Karpas-422 (cell line): ENCODE measurements at places on chromosomes 6 and 20. TPM values are rescaled to one million over a fixed set of nuclear protein-coding genes. Genes with fewer than 3 reads are reported as not detected.

PDE10A gene
- not detected in 2 replicates for total RNA-seq

RCAN2 gene
- total RNA-seq, result 2.3 and 4.7 TPM in 2 replicates

MUCL3 gene
- total RNA-seq, result not detected in 2 replicates

NKX2-4 gene
- not detected in 2 replicates for total RNA-seq

NCOA5 gene
- 20.4 and 32.8 TPM in 2 replicates for total RNA-seq

SIRPG gene
- total RNA-seq, result not detected in 2 replicates

SAMHD1 gene
- total RNA-seq, result 26.4 and 28.7 TPM in 2 replicates

TRIM31 gene
- total RNA-seq, result not detected in 2 replicates

PRSS35 gene
- total RNA-seq, result not detected in 2 replicates

POPDC3 gene
- total RNA-seq, result not detected in 2 replicates

OR2B2 gene
- not detected in 2 replicates for total RNA-seq

STMND1 gene
- total RNA-seq, result not detected in 2 replicates

TMEM217 gene
- total RNA-seq, result 0.22 TPM in 1 of 2 replicates, not detected in the other

OSER1 gene
- total RNA-seq, result 18.8 and 19.6 TPM in 2 replicates

KCNK16 gene
- total RNA-seq, result not detected in 2 replicates

- DNase-seq, result no peak
These were observed 10.4 kb upstream of the MMP9 start for GRCh38 chr20:45998337-45998736.

GRCh38 chr6:4610256-4610655, 165.9 kb upstream of the CDYL start:
- DNase-seq, result no peak

GRCh38 chr6:11266926-11267325, 34.5 kb upstream of the NEDD9 start:
- DNase-seq, result no peak

GRCh38 chr20:14617123-14617522, 279.7 kb upstream of the FLRT3 start:
- no peak for DNase-seq

GRCh38 chr20:51447097-51447764, 95.3 kb downstream of the NFATC2 start:
- DNase-seq, result no peak

DNA sequence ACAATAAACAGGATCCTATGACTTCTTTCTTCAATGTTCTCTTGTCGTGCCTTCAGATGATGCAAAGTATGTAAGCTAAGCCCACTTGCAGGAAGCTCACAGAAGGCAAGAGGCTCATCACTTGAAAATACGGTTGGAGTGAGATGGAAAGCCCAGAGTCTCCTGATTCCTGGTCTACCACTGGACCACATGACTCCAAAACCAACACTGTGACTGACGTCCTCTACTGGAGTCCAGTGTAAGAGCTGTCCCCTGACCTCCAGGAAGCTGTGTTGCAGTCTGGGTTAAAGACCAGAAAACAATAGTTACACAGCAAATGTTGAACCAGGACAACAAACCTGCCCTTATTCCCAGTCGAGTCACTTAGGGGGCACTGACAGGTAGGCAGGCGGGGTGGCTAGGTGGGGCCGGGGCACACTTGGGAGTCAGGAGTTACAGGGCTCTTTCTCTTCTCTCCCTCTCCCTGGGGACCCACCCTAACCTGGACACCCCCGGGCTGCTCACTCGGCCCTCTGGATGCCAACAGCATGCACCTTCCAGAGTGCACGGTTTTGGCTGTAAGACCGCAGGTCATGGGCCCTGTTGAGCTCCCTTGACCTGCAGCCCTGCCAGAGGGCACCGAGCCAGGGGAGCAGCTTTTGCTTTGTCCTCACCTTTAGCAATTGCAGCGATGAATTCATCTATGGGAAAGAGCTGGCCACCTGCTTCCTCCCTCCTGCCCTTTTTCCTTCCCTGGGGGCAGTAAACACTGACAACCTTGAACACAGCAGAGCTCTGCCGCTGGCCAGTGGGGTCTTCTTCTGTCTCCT, 7.4 kb downstream of the PCK1 start:
- DNase-seq, result no peak

DNA sequence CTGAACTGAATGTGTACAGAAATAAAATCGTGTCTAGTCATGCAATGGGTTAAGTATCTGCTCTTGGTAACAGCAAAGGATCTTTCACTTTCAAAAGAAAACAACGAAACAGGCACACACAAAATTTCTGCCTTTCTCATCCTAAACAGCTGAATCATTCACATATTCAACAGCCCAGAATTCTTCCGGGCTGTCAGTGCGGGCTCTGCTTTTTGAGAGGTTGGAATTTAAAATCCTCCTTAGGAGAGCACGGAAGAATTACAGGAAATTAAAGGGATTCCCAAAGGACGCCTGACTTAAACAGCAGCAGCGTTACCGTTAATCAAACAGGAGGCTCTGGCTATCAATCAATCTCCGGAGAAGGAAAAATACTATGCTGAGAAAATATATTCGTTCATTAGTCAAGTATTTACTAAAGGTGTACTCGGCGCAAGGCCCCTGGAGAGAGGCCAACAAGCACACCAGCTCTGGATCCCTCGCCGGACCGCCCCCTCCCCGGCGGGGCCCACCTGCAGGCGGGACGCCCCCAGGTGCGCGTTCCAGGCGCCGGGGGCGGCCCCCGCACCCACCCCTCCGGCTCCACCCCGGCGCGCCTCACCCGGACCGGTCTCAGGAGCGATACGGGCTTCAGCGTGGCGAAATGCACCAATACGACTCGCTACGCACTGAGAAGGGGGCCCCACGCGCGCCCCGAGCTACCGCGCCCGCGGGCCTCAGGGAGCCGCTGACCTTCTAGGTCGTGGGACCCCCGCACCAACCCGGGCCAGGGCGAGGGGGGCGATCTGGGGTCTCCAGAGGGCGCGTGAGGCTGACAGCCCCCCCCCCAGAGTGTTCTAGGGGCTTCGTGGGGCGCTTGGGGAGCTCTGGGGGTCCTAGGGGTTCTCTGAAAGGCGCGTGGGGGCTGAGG, 1.0 kb downstream of the NAPB start:
- DNase-seq, result peak; percentile 70

GRCh38 chr6:133313068-133313467, 71.9 kb downstream of the EYA4 start:
- no peak for DNase-seq

DNA sequence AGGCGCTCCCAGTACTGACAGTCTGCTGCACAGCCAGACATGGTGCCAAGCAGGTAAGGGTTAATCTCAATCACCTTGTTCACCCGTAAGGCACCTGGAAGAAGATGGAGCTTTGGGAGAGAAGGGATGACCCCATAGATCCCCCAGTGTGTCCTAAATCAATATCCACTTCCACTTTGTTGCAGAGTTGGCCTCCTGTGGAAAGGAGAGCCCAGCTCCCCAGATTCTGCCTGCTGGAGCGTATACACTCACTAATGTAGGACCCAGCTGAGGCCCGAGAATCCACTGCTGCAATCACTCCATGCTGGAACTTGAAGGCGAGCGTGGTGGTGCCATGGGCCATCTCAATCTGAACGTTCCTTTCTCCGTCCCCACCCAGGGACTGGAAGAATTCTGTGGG, 1.2 kb downstream of the PSMB8 start:
- no peak for DNase-seq

DNA sequence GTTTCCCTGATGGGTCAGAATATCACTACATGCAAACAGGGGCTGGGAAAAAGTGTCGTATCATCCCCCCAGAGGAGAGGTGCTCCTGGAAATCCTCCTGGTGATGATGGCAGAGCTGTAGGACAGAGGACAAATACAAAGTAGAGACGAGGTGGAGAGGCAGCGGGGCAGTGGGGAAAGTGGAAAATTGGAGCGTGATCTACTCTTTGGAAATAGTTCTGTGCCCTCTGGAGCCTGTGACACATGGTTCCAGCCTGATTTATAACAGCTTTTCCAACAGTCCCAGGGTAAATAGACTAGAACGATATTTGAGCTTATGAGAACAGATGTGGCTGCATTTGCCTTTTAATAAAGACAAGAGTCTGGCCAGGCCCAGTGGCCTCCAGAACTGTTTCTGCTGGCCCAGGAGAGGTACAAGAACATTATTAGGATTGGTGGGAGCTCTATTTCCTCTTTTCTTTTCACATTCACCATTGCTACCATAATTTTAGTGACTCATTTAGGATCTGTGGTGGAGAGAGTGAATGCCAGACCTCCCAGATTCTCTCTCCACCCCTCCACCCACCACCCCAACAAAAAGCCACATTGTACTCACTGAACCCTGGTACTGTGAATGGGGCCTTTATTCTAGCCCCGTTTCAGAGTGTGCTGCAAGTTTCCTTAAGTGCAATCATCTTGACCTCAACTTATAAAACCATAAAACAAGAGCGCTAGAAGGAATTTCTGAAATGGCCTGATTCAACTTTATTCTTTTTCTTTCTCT, 78.3 kb downstream of the BTBD3 start:
- DNase-seq, result no peak

GRCh38 chr20:3696745-3697587, 15.2 kb upstream of the ADAM33 start:
- no peak for DNase-seq

DNA sequence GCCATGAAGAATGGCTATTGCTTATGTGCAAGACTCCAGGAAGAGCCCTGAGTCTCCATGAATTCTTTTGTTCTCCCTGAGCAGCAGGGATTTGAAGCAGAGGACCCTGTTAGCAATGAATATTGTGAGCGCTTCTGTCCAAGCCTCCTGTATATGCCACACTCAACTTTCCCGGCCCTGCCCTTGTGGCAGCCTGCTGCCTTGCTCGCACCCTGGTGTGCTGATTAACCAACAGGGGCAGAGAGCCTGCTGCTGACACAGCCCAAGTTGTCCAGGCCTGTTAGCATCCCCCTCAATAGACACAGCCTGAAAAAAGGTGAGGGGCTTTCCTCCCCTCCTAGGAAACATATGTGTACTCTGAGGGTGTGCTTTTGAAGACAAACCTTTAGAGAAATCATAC, 131.4 kb downstream of the BMP2 start:
- DNase-seq, result no peak

- DNase-seq, result no peak
These were observed 32.9 kb downstream of the FRK start for GRCh38 chr6:116027801-116028200.

- DNase-seq, result peak; percentile 82
These were observed 81.1 kb downstream of the CD40 start for GRCh38 chr20:46199198-46199597.

DNA sequence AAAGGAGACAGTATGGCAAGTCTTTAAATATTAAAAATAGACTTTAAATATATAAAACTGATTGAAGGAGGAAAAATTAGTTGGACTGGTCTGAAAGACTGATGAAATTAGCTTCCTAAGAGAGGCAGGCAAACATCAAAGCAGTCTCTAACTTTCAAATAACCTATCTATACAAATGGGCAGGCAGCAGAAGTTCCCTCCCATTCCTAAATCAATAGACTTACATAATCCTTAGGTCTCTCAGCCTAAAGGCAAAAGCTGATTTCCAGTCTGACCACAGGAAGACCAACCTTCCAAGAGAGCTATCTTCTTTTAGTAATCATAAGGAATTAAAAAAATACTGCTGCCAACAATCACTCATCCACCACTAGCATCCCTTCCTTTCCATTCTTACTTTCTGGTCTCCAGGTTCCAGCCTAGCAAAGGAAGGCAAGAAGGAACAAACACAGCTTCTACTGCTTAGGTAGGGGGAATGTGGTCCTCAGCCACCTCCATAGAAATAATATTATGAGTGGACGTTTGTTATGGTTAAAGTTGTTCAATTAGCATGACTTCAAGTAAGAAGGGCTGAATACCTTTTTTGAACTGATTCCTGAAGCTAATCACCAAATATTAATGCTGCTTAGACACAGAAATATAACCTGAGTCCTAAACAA, 44.1 kb downstream of the SESN1 start:
- no peak for DNase-seq

DNA sequence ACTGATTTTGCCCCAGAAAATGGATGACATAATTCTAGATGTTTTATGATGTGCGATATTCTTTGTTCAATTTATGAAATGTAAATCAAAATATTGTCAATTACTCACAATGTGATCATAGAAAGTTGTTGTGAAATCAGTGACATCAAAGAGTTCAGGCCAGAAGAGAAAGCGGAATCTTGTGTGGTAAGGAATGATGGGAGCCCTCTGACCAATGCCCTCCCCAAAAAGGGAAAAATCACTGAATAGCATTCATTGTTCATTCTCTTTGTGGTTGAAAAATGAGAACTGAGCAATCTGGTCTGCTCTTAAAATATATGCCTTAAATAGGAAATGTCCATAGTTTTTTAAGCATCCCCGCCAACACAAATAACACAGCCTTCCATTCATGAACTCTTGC, 247.1 kb upstream of the GRIK2 start:
- no peak for DNase-seq

- DNase-seq, result no peak
These were observed 159.5 kb upstream of the MAFB start for GRCh38 chr20:40848526-40848925.

DNA sequence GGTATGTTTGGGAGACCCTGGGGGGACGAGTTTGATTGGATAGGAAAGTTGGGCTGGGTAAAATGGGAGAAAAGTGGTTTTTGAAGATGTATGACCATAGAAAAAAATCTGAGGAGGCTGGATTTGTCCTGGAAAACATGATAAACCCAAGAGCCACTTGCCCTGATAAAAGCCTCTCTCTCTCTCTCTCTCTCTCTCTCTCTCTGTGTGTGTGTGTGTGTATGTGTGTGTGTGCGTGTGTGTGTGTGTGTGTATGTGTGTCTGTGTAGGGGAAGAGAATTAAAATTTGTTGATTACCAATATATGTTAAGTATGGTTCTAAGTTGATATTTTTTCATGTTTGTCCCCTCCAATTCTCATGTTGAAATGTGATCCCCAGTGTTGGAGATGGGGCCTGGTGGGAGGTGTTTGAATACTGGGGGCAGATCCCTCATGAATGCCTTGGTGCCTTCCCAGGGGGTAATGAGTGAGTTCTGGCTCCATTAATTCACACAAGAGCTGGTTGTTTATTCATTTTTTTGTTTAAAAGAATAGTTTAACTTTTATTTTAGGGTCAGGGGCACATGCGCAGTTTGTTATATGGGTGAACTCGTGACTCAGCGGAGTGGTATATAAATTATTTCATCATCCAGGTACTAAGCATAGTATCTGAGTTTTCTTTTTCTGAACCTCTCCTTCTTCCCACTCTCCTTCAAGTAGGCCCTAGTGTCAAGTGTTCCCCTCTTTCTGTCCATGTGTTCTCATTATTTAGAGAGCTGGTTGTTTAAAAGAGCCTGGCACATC, 208.8 kb downstream of the TFAP2B start:
- DNase-seq, result no peak

GRCh38 chr20:15039088-15039752, 701.8 kb upstream of the FLRT3 start:
- no peak for DNase-seq
